ENCODE measurements at places on chromosomes 11 and 22. TPM values are rescaled to one million over a fixed set of nuclear protein-coding genes. Genes with fewer than 3 reads are reported as not detected.

The OR51B4 gene
- polyA plus RNA-seq = not detected

The GGTLC2 gene
- not detected for polyA plus RNA-seq

- DNase-seq = no peak
These were observed 155.1 kb upstream of the SOX6 start for GRCh38 chr11:16511116-16512114.

DNA sequence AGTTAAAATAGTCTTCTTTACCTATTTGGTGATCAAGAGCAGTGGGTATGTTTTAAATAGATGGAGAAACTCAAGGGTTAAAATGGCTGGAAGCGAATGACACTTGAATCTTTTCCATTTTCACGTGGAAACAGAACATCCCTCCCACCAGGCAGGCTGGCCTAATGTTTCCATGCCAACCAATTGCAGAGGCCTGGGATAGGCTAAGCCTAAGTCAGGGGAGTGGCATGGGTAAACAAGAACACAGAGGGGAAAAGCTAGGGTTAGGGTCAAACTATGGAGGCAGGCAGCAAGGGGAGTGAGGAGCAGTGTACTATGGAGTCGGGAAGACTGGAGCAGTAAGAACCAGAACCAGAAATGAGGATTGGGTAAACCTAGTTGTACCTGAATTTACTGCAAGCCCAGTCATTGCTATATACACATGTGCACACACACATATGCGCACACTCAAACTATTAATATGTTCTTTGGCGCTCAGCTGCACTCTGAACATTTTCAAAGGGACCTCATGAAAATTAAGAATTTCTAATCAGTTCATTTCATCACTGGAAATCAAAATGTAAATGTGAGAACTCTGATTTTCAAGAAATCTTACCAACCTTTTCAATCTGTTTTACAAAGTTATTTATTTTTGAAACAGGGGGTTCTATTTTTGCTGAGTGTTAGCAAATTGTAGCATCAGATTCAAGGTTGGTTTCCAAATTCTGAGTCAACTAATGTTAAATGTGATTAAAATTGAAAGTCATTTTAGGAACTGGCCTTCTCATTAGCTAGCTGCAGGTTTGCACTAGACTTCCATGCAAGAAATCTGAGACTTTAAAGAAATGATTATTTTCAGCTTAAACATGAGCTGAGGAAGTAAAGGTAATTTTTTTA is 327.0 kb upstream of the CCDC90B start:
- no peak for DNase-seq

All from CD14-positive monocyte (primary cell).